Naive thymus-derived CD8-positive, alpha-beta T cell (primary cell): ENCODE measurements at places on chromosomes 1 and 21. TPM values are rescaled to one million over a fixed set of nuclear protein-coding genes. Genes with fewer than 3 reads are reported as not detected.

Gene DYNLT5
- not detected for total RNA-seq

Gene CLCA1
- total RNA-seq: not detected

Gene TRIM45
- 0.14 TPM for total RNA-seq

Gene PRDM16
- not detected for total RNA-seq

Gene SLC25A44
- total RNA-seq: 21.4 TPM

Gene SELENOF
- total RNA-seq: 166 TPM

Gene C1QTNF12
- 5.0 TPM for total RNA-seq

Gene KCNH1
- not detected for total RNA-seq

Gene KPRP
- total RNA-seq: not detected

Gene PRAMEF27
- not detected for total RNA-seq

Gene ADORA3
- 0.62 TPM for total RNA-seq

Gene PRELP
- not detected for total RNA-seq

Gene OR2T33
- total RNA-seq: not detected

Gene MTARC1
- total RNA-seq: not detected

Gene ODR4
- total RNA-seq: 24.7 TPM

Gene IL19
- total RNA-seq: not detected

Gene TRABD2B
- not detected for total RNA-seq

Gene KRTAP19-3
- not detected for total RNA-seq

Gene CASZ1
- 10.3 TPM for total RNA-seq

Gene CHI3L1
- total RNA-seq: not detected

Gene CLDN17
- total RNA-seq: not detected

Gene SERINC2
- not detected for total RNA-seq

Gene C4BPB
- 1.6 TPM for total RNA-seq

Gene FCRLB
- 1.1 TPM for total RNA-seq

Gene OR2T11
- not detected for total RNA-seq

Gene RAB42
- not detected for total RNA-seq
